Activated naive CD4-positive, alpha-beta T cell treated with anti-CD3 and anti-CD28 coated beads, Interleukin-2, amount 50 U/mL, for 72 hours (primary cell): ENCODE measurements at places on chromosomes 1 and 21. TPM values are rescaled to one million over a fixed set of nuclear protein-coding genes. Genes with fewer than 3 reads are reported as not detected.

GRCh38 chr1:234322979-234323378 lies 50.3 kb upstream of the COA6 start:
- DNase-seq, result peak; percentile 65

OR2T2 gene
- total RNA-seq, result not detected

DNA sequence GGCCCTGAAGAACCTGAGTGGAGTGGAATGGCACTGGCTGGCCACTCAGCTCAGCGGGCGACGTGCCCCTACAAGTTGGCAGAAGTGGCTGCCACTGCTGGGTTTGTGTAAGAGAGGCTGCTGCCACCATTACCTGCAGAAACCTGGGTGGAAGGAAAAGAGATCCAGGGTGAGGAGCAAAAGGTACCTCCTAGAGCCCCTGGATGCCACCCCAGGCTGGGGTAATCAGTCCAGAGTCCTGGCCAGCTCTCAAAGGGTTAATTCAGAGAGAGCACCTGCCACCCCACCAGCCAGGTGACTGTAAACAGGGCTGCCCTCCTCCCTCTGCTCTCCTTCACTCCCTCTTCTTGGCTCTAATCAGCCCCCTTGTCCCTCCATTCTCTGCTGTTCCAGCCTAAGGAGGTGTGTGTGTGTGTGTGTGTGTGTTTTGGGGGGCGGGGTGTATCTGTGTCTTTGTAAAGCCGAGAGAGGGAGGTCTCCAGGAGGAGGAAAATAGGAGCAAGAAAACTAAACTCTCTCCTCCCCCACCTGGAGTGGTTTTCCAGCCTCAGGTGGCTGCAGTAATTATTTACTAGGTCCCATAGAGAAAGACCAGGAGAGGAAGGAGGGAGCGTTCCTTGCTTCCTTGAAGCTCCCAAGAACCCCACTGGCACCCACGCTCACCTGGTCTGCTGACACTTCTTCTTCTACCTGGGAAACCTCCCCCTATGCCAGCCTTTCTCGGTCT lies 12.6 kb downstream of the TRIM46 start:
- no peak for DNase-seq

- DNase-seq, result no peak
These were observed 14.0 kb downstream of the DNALI1 start for GRCh38 chr1:37570528-37571334.

FAM72D gene
- 18.1 TPM for total RNA-seq

DNA sequence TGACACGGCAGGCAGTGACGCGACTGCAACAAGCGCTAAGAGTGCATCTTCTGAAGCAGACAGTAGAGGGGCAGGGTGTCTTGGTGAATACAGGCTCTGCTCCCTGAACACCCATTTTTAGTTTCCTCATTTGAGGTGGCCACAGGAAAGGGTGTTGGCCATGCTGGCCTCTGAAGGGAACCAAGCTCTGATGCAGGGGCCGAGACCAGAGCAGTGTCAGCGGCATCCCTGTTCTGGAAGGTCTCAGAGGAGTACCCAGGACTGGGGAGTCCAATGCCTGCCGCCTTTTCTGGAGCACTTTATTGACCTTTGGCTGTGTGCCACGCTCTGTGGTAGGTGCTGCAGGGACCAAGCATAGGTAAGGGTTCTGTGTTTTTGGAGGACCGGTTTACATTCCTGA lies 100.4 kb downstream of the KCNJ6 start:
- DNase-seq, result no peak

GRCh38 chr1:62918700-62919099 lies 134.8 kb downstream of the ATG4C start:
- DNase-seq, result no peak

DNA sequence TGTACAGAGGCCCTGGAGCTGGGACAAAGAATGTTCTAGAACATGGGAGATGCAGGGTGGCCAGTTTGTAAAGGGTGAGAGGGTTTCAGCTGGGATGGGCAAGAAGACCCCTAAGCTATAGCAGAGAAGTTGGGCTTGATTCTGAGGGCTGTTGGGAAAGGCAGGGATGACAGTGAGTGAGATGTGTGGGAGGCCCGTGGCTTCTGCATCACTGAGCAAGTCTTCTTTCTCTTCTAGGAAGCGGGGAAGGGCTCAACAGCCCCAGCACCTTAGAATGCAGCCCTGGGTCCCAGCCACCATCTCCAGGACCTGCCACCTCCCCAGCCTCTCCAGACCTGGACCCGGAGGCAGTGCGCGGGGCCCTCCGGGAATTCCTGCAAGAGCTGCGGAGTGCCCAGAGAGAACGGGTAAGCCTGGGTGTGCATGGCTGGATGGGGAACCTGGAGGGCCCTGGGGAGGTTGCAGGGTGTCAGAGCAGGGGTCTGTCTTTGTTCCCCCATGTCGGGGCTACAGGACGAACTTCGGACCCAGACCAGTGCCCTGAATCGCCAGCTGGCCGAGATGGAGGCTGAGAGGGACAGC lies 14.8 kb downstream of the MFAP2 start:
- no peak for DNase-seq

GRCh38 chr1:47229886-47230691 lies 1.9 kb downstream of the TAL1 start:
- no peak for DNase-seq
